A549 treated with AZD2906 at 1 μM for 4 hours (cell line): ENCODE measurements at places on chromosomes 3 and 15. TPM values are rescaled to one million over a fixed set of nuclear protein-coding genes. Genes with fewer than 3 reads are reported as not detected.

The INSYN1 gene
- total RNA-seq, result 1.9 to 3.2 TPM (median 2.4 TPM) in 5 replicates

The MAP3K13 gene
- 11.7 to 15.6 TPM (median 11.9 TPM) in 5 replicates for total RNA-seq

The SLC28A2 gene
- total RNA-seq, result 0.03 to 0.05 TPM in 2 of 5 replicates, not detected in the others

The PLA2G4D gene
- total RNA-seq, result not detected in 5 replicates

The LRRC58 gene
- 12.5 to 14.8 TPM (median 14.2 TPM) in 5 replicates for total RNA-seq

The IL17RB gene
- 0.67 to 0.91 TPM (median 0.78 TPM) in 5 replicates for total RNA-seq

The PLD1 gene
- 6.3 to 8.9 TPM (median 8.0 TPM) in 5 replicates for total RNA-seq

The SLC22A13 gene
- total RNA-seq, result 0.06 to 0.14 TPM (median 0.09 TPM) in 4 of 5 replicates, not detected in the other

The ARPP21 gene
- total RNA-seq, result 0.06 to 0.27 TPM (median 0.13 TPM) in 5 replicates

The LRTM1 gene
- not detected in 5 replicates for total RNA-seq

The CCRL2 gene
- total RNA-seq, result 0.06 to 0.11 TPM (median 0.07 TPM) in 3 of 5 replicates, not detected in the others
